ENCODE measurements at places on chromosomes 13 and 19.
A peak's percentile ranks its signal among the peaks of the same experiment; 100 is the strongest.

GRCh38 chr13:78286748-78287147 is 316.6 kb downstream of the POU4F1 start:
- no peak for DNase-seq

DNA sequence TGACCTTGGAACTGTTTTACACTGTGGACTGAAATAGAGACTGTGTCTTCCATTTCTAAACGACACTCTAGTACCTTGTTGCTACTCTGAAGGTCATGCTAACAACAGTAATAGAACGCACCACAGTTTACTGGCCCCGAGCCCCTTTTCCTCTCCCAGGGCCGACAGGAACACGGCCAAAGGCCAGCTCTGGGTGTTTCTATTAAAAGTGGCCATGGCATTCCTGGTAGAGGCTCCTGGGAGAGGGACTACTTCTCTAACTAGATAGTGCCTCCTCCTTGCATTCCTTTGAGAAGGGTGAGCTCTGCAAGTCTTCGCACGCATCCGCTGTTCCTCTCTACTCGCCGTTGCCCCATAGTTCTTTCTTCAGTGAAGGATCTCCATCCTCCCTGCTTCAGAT is 18.7 kb upstream of the SIAH3 start:
- no peak for DNase-seq

DNA sequence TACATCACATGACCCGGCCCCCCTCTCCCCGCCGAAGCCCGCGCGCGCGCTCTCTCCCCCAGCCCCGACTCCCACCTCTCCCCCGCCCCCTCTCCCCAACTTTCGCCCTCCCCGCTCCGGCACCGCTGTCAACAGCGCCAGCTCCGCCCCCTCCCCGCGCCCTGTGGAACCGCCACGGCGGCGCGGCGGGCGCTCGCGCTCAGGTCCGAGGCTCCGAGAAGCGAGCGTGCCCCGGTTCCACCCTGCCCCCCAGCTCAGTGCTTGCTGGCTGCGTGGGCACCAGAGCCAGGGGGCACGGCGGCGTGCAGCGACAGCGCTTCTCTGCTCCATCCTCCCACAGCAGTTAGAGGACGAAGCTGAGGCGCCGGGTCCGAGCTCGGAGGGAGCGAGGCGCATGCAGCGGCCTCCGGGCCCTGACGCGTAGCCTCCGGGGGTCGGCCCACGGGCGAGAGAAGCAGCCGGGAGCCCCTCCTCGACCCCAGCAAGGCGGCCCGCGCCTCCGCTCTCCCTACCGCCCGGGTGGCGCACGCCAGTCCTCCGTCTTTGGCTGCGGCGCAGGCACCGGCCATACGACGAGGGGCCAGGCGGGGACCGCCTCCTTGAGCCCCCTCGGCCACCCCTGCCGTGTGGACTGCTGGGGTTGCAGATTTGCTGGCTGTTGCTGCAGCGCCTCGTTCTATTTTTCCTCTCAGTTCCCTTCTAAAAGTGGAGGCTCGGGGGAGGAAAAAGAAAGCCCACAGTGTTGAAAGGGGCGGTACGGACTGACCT is 109.5 kb downstream of the KCNRG start:
- peak; percentile 70 for DNase-seq

DNA sequence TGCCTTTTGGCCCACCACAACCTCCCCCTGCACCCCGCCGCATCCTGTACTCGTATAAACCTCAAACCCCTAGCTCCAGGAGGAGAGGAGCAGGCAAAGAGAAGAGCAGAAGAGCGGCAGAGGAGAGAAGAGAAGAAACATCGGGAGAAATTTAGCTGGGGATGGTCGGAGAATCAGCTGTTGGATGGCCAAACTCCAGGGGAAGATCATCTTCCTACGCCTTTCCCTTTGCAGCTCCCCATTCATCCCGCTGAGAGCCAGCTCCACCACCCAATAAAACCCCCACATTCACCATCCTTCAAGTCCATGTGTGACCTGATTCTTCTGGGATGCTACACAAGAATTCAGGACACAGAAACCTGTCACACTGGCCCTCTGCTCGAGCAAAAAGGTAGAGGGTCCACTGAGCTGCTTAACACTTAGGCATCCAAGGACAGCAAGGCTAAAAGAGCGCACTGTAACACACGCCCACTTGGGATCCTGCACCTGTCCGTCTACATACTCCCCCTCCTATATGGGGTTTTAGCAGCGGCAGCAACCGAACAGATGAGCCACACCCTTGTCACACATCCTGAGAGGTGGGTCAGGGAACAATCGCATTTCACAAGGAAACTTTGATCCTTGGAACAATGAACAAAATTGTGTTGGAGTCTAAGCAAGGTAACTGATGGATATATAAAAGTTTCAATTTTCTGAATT is 51.6 kb upstream of the MIR17HG start:
- DNase-seq, result no peak

DNA sequence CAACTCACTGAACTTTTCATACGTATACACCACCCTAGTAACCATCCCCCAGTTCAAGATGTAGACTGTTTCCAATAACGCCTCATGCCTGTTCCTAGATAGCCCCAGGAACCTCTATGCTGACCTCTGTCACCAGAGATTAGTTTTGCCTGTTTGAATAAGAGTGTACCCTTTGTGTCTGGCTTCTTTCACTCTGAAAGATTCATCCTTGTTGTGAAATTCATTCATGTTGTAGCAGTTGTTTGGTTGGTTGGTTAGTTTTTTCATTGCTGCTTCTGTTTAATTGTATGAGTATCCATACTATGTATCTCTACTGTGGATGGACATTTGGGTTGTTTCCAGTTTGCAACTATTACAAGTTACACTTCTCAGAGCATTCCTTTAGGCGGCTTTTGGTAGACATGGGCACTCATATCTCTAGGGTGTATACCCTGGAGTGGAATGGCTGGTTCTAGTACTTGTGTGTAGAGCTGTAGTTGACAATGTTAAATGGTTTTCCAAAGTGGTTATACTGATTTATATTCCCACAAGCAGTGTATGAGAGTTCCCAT is 1.6 kb downstream of the RNASEH2B start:
- no peak for DNase-seq

DNA sequence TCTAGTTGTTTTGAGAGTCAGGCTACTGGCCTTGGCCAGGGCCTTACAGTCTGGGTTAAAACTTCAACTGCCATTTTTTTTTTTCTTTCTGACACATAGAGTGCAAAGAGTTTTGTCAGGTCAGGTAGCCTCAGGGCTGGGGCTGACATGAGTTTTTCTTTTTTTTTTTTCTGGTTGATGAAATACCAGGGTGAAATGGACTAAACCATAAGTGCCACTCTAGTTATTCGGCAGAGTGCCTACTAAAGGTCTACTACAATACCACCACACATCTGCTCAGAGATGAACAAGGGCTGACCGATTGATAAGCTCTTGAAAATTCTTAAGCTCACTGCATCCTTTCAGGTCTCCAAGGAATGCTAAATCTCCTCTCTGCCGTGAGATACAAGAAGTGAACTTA is 4.4 kb upstream of the ZNF320 start:
- no peak for DNase-seq

Measured in astrocyte of the spinal cord (primary cell).